Uterus (tissue), 4 donors: ENCODE measurements at places on chromosomes 3 and 15.
A peak's percentile ranks its signal among the peaks of the same experiment; 100 is the strongest.

- no peaks in the 10 kb centered on the region for H3K4me1 ChIP-seq
- H3K4me3 ChIP-seq, result no peak overlapping the region
- H3K36me3 ChIP-seq, result no peaks in the 10 kb centered on the region
- H3K27ac ChIP-seq, result peak overlapping the region; percentile 84
- peak; percentile 79 for DNase-seq
Measured at GRCh38 chr15:68384451-68385239, 47.3 kb downstream of the ITGA11 start.

DNA sequence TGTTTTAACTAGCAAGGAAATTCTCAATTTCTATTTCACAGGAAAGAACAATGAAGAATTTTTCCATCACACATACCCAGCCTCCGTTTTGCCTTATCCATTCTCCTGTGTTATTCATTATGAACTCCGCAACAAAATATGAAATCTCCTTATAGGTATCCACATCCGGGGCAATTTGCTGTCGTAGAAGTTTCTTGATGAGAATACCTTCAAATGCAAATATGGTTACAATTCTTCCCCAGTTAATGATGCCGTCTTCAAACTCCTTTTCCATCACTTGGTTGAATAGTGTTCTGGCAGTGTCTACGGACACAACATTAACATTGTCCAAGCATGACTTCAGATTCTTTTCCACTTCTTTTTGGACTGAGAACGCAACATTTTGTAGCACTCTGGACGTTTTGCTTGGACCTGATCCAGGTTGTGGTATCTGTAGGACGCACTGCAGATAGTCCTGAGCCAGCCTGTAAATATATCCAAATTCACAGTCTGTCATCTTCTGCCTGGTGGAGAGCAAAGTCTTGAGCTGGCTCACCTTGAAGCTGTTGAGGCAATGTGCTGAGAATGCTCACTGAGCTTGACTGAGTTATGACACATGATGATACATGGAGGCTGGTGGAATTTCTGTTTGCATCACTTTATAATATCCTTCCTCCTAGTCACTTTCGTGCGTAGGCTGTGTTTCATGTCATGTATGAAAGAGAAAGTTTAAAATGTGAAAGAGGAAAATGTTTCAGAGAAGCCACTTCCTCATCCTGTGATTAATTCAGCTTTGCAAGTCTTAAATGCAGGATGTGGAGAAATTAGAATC, at the start of gene BCL2A1:
TSS of gene BCL2A1 (minus strand) at position 573 of the 811 bp plus-strand sequence. CDS start at position 496, 77 bp downstream.
- H3K4me1 ChIP-seq, result no peaks in the 10 kb centered on the region
- DNase-seq, result no peak
- no peaks in the 10 kb centered on the region for H3K27me3 ChIP-seq
- no peaks in the 10 kb centered on the region for H3K36me3 ChIP-seq
- H3K4me3 ChIP-seq, result no peak within 1 kb of the TSS

GRCh38 chr3:141059816-141060215, 8.7 kb downstream of the SPSB4 start:
- no peak overlapping the region for H3K4me3 ChIP-seq
- no peaks in the 10 kb centered on the region for H3K4me1 ChIP-seq
- no peaks in the 10 kb centered on the region for H3K36me3 ChIP-seq
- no peaks in the 10 kb centered on the region for H3K27me3 ChIP-seq

- H3K27ac ChIP-seq, result no peak overlapping the region
- no peaks in the 10 kb centered on the region for H3K4me1 ChIP-seq
- H3K4me3 ChIP-seq, result no peak overlapping the region
- no peak for DNase-seq
- no peaks in the 10 kb centered on the region for H3K27me3 ChIP-seq
Measured at GRCh38 chr3:143563786-143564185, 284.5 kb downstream of the SLC9A9 start.

DNA sequence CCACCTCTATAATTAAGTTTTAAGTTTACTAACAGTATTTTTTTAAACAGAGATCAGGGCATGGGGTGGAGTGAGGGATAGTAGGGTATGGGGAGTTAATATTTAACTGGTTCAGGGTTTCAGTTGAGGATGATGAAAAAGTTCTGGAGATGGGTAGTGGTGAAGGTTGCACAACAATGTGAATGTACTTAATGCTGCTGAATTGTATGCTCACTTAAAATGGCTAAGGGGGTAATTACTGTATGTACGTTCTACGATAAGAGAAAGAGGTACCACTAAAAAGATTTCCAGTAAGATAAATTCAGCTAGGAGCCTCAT, 101.4 kb downstream of the TNIK start:
- DNase-seq, result no peak
- no peak overlapping the region for H3K27ac ChIP-seq
- no peaks in the 10 kb centered on the region for H3K36me3 ChIP-seq
- H3K4me1 ChIP-seq, result no peaks in the 10 kb centered on the region
- no peak overlapping the region for H3K4me3 ChIP-seq
- no peaks in the 10 kb centered on the region for H3K27me3 ChIP-seq

- H3K36me3 ChIP-seq, result no peaks in the 10 kb centered on the region
- no peak for DNase-seq
- no peak overlapping the region for H3K4me3 ChIP-seq
- no peaks in the 10 kb centered on the region for H3K27me3 ChIP-seq
- no peak overlapping the region for H3K27ac ChIP-seq
Measured at GRCh38 chr15:55660153-55660552, 72.0 kb upstream of the PYGO1 start.

- H3K4me3 ChIP-seq, result no peak overlapping the region
- H3K36me3 ChIP-seq, result no peaks in the 10 kb centered on the region
- no peaks in the 10 kb centered on the region for H3K4me1 ChIP-seq
Measured at GRCh38 chr15:92928225-92928750, 28.2 kb downstream of the CHD2 start.

DNA sequence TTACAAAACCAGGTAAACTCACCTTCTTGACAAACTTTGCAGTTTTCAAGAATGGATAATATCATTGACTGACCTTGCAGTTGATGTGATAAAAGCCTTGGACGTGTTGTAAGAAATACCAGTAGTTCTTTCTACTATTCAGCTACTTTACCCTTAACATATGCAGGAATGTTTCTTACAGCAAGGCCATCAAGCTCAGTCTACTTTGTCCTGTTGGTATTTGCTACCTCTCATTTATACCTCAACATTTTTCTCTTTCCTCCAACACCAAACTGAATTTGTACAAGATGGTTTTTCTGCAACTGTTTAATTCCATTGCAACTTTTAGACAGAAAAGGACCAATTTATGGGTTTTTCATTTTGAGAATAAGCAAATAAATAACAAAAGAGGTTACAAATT, 147.4 kb upstream of the BCHE start:
- H3K4me3 ChIP-seq, result no peak overlapping the region
- no peak overlapping the region for H3K27ac ChIP-seq
- no peaks in the 10 kb centered on the region for H3K4me1 ChIP-seq
- no peaks in the 10 kb centered on the region for H3K36me3 ChIP-seq

GRCh38 chr3:168342946-168343850, 247.5 kb upstream of the GOLIM4 start:
- H3K4me3 ChIP-seq, result no peak overlapping the region
- H3K27ac ChIP-seq, result no peak overlapping the region
- H3K36me3 ChIP-seq, result no peaks in the 10 kb centered on the region

DNA sequence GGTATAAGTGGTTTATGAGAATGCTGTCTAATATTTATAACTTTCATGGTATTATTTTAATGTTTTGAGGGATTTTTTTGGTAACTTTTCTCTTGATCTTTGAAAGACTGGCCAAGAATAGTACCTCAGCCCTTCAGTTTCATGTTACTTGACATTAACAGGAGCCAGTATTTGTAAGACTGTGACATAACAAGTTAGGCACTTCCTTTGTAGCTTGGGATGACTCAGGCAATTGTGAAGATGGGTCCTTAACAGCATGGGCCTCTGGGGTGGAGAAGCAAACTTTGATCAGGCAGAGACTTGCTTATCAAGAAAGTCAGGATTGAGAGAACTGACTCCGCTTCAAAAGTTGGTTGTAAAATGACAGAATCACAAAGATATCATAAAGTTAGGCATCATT, 9.5 kb downstream of the LRRC49 start:
- H3K27me3 ChIP-seq, result no peaks in the 10 kb centered on the region
- H3K27ac ChIP-seq, result no peak overlapping the region
- H3K36me3 ChIP-seq, result no peaks in the 10 kb centered on the region
- H3K4me3 ChIP-seq, result no peak overlapping the region
- DNase-seq, result no peak
- H3K4me1 ChIP-seq, result no peaks in the 10 kb centered on the region

DNA sequence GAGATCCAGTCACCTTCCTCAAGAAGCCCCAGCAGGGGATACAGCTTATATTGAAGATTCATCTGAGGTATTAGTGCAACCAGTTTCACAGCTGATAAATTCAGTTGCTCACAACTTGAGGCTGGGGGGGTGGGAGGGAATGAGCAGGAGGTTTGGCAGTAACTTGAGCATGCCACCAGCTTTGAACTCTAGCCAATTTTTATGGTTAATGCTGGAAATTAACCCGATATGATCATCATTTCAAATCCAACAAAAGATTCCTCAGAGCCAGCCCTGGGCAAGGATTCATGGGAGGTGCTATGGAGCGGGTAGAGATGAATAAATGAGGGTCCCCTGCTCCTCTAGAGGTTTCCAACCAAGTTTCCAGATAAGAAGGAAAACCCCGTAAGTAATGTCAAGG, 73.1 kb upstream of the HES1 start:
- H3K4me3 ChIP-seq, result no peak overlapping the region
- H3K4me1 ChIP-seq, result no peaks in the 10 kb centered on the region
- no peak for DNase-seq
- no peaks in the 10 kb centered on the region for H3K27me3 ChIP-seq
- no peak overlapping the region for H3K27ac ChIP-seq

DNA sequence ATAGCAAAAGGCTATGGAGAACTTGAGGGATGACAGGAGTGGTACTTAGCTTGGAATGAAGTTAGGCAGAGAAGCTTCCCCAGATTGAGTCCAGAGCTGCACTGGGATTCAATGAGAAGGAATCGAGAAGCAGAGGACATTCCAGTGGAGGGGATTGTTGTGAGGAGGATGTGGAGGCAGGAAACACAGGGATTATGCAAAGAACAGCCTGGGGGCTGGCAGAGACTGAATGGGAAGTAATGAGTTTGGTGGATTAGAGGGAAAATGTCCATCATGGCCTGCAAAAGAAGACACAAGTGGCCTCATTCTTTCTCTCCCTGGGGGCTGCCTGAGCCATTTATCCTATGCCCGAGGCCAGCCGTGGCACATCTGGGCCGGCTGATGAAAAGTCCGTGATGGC, 20.5 kb upstream of the SCN10A start:
- H3K27me3 ChIP-seq, result no peaks in the 10 kb centered on the region
- H3K36me3 ChIP-seq, result no peaks in the 10 kb centered on the region
- no peak overlapping the region for H3K27ac ChIP-seq
- H3K4me3 ChIP-seq, result no peak overlapping the region
- no peaks in the 10 kb centered on the region for H3K4me1 ChIP-seq

DNA sequence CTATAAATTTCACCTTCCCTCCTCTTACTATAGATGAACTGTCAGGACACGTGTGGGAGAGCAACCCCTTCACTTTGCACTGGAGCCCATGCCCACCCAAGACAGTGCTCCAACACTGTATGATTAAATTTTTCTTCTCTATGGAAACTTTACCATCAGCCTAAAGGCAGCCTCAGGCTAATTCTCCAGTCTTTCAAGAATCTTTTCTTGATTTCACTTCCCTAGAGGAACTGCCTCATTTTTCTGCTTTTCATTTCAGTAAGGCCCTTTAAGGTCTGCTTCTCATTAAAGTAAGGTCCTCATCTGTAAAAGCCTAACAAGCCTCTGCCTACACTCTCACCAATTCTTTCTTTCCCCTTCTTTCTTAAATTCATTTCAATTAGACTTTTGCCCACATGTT, 137.3 kb downstream of the KCNMB2 start:
- H3K4me3 ChIP-seq, result no peak overlapping the region
- no peaks in the 10 kb centered on the region for H3K36me3 ChIP-seq
- DNase-seq, result no peak

GRCh38 chr3:106877627-106878026, 499.6 kb upstream of the CCDC54 start:
- no peak for DNase-seq
- no peak overlapping the region for H3K4me3 ChIP-seq
- no peaks in the 10 kb centered on the region for H3K4me1 ChIP-seq
- no peak overlapping the region for H3K27ac ChIP-seq

DNA sequence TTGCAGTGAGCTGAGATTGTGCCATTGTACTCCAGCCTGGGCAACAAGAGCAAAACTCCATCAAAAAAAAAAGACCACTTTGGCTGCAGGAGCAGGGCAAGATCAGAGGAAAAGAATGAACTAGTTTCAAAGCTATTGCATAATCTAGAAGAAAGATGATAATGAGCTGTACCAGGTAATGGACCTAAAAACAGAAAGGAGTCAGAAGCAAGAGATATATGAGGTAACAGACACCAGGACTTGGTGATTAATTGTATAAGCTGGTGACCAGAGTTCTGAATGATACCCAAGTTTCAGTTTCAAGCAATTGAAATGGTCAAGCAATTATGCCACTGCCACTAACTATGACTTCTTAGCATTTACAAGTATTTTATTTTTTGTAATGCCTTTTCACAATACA, 2.9 kb downstream of the POLQ start:
- no peaks in the 10 kb centered on the region for H3K4me1 ChIP-seq
- no peak overlapping the region for H3K4me3 ChIP-seq
- no peak overlapping the region for H3K27ac ChIP-seq

- H3K27me3 ChIP-seq, result no peaks in the 10 kb centered on the region
- H3K4me1 ChIP-seq, result no peaks in the 10 kb centered on the region
- H3K27ac ChIP-seq, result no peak overlapping the region
- H3K36me3 ChIP-seq, result no peaks in the 10 kb centered on the region
- no peak overlapping the region for H3K4me3 ChIP-seq
Measured at GRCh38 chr3:14561051-14561960, 21.2 kb upstream of the GRIP2 start.

GRCh38 chr15:99176757-99177156, 71.9 kb downstream of the SYNM start:
- H3K4me1 ChIP-seq, result no peaks in the 10 kb centered on the region
- no peaks in the 10 kb centered on the region for H3K36me3 ChIP-seq
- H3K27ac ChIP-seq, result no peak overlapping the region
- no peak for DNase-seq

DNA sequence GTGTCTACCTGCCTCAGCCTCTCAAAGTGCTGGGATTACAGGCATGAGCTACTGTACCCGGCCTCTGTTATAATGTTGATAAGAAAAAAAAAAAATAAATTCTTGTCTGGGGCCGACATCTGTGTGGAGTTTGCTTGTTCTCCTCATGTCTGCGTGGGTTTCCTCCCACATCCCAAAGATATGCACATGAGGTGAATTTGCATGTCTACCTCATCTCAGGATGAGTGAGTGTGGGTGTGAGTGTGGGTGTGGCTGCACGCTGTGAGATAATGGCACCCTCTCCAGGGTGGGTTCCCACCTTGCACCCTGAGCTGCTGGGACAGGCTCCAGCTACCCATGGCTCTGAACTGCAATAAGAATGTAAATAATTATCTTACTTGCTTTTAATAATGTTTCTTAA, 25.9 kb upstream of the UACA start:
- no peaks in the 10 kb centered on the region for H3K27me3 ChIP-seq
- H3K27ac ChIP-seq, result no peak overlapping the region
- no peak for DNase-seq
- no peaks in the 10 kb centered on the region for H3K4me1 ChIP-seq

GRCh38 chr3:46406443-46406787, 451 bp downstream of the CCR5AS start:
- H3K27ac ChIP-seq, result peak overlapping the region; percentile 72
- no peak for DNase-seq
- H3K4me3 ChIP-seq, result no peak overlapping the region
- H3K27me3 ChIP-seq, result no peaks in the 10 kb centered on the region

- H3K36me3 ChIP-seq, result no peaks in the 10 kb centered on the region
- DNase-seq, result no peak
- H3K27me3 ChIP-seq, result no peaks in the 10 kb centered on the region
- no peaks in the 10 kb centered on the region for H3K4me1 ChIP-seq
- H3K27ac ChIP-seq, result no peak overlapping the region
Measured at GRCh38 chr3:195870937-195871336, 37.4 kb downstream of the TNK2 start.
